Trophoblast cell (in vitro differentiated cells and primary cell): ENCODE measurements at places on chromosomes 3 and 15.

- no peak for DNase-seq
Measured at GRCh38 chr3:57274845-57275244, 17.6 kb downstream of the ASB14 start.

- no peak for DNase-seq
Measured at GRCh38 chr3:130772129-130772528, 25.5 kb upstream of the PIK3R4 start.

DNA sequence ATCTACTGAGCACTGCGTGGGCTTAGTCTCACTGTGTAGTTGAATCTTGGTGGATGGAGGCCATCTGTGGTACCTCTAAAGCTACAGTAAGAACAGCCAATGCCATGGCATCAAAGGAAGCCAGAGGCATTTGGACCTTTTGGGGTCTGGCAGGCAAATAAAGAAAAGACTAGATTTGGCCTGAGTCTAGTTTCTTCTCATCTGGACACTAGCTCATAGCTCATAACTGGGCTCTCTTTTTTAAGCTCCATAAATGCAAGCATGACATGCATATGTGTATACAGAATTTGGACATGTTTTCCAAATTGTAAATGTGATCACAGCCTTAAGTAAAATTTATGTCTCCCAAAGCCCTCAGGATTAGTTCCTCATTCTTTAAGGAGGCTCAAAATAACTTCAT, 107.5 kb downstream of the CNTN6 start:
- no peak for DNase-seq

- DNase-seq: no peak
Measured at GRCh38 chr3:175716446-175716845, 857.3 kb downstream of the NAALADL2 start.

DNA sequence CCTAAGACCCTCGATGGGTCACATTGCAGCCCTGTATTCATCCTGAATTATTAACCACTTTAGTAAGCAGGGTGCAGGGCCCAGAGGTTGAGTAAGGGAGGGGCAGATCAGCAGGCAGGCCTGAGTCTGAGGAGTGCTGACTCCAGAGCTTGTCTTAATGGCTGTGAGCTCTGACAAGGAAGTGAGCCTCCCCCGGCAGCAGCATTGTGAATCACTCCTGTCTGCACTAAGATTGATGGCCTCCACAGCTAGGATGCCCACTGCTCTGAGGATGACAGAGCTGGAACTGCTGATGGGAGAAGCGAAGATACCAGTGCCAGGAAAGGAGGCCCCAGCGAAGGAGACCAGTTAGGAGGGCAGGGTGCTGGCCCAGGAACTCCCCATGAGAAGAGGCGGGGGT, 46.5 kb upstream of the CCDC174 start:
- DNase-seq: no peak

DNA sequence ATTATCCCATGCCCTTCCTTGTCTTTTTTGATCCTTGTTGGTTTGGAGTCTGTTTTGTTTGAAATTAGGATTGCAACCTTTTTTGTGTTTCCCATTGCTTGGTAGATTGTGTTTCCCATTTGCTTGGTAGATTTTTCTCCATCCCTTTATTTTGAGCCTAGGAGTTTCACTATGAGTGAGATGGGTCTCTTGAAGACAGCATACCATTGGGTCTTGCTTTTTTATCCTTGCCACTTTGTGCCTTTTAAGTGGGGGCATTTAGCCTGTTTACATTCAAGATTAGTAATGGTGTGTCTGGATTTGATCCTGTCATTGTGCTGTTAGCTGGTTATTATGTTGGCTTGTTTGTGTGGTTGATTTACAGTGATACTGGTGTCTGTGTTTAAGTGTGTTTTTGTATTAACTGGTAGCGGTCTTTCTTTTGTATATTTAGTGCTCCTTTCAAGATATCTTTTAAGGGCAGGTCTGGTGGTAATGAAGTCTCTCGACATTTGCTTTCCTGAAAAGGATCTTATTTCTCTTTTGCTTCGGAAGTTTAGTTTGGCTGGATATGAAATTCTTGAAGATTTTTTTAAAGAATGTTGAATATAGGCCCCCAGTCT, 70.8 kb downstream of the AKAP13 start:
- no peak for DNase-seq

GRCh38 chr3:35705904-35706303, 66.6 kb downstream of the ARPP21 start:
- no peak for DNase-seq

- no peak for DNase-seq
Measured at GRCh38 chr3:171688002-171688401, 122.3 kb downstream of the PLD1 start.

DNA sequence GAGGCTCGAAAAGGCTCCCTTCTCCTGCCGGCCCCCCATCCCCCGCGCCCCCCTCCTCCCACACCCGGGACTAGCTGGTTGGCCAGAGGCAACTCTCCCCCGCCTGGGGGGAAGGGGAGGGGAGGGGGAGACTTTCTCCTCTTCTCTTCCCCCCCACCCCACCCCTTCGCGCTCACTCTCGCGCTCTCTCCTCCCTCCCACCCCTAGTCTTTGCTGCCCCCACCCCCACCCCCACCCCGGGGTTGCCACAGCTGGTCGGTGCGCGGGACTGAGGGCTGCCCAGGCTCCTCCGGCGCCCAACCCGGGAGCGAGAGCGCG, 710 bp downstream of the MECOM start:
- no peak for DNase-seq

DNA sequence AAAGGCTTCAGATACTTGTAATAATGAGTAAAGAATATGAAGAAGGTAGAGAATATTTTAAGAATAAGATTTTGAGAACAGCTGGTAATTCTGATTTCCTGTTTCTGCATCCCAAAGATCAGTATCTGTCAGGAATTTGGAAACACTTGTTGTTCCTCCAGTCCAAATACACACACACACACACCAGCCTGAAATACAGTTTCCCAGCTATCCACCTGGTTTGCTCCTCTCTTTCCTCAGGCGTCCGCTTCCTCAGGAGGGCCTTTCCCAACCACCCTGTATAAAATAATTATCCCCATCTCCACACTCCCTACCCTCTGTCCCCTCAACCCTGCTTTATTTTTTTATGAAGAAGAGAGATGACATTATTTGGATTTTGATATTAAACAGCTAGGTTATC, 2.0 kb upstream of the FSIP1 start:
- DNase-seq: no peak

DNA sequence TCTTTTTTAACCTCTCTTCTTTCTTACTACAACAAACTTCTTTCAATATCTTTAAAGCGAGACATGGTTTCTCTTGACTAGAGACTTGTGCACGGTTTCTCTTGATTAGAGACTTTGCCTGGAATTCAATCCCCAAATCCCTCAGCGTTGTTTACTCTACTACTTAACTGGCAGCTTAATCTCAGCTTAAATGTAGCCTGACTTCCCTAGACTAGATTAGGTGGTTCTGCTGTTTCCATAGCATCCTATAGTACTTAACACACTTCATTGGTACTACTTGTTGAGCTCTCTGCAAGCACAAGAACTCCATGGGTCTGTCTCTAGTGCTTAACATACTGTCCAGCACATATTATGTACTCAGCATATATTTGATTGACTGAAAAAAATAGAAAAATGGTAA, 168.2 kb upstream of the GPR149 start:
- no peak for DNase-seq

DNA sequence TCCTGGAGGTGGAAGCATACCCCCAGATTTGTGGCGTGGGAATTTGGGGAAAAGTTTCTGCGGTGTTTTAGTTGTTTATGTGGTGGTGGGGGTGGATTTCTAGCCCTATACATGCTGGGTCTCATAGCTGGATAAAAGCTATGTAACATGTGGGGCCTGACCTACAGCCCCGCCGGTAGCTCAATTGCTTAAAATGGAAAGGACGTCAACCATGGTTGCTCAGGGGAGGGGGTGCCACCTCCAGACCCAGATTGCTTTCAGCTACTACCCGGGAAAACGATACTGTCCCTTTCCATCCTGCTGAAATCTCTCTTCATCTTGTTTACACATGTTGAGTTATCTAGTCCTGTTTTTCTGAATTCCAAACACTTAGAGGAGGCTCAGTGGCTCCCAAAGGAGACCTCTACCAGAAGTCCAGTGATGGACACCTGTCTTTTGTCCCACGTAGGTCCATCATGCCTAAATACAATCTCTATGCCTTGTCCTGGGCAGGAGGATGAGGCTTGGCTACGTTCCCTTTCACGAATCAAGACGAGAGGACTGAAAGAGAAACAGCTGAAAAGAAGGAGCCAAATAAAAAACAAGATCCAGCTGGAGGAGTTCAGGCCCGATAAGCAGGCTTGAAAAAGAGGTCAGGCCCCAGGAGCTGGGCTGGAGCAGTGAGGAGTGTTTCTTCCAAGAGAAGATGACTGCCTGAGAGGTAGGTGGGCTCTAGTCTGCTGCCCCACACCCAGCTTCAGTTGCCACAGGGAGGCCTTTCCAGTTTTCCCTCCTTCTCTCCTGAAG, 72.1 kb upstream of the TPRG1 start:
- no peak for DNase-seq

- no peak for DNase-seq
Measured at GRCh38 chr15:83208367-83208661, 691 bp upstream of the HDGFL3 start.

- peak; percentile 49 for DNase-seq
Measured at GRCh38 chr3:5192571-5193365, 5.3 kb downstream of the EDEM1 start.

DNA sequence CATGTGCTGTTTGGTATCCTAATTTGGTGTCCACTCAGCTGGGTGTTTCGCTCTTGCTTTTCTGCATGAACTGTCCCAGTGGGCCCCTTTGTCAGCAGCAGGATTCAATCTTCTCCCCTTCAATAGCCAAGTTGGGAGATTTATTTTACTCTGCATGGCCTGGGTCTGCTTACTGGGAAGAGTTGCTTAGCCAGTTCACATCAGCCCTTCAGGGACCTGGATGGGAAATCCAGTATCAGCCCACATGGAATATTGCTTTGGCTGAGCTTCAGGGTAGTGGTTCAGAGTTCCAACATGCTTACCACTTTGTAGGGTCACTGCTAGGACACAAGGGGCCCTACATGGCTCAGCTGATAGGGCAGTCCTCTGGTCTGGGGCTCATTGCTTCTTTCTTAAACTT, 93.0 kb upstream of the BOC start:
- DNase-seq: no peak

DNA sequence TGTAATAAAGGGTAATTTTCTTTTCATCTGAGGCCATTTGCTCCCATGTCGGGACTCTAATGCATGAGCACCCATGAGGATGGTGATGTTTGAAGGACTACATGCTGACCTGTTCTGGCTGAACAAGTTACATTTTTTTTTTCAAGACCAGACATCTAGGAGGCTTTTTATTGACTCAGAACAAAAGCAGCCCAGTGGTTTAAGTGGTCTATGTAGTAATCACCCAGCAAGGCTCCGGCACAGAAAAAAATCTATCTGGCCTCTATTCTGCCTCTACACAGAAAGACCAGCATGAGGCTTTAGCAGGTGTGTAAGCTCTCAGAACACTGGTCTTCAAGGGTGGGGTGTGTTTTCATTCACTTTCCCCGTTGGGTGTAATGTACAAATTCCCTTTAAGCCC, 95.1 kb upstream of the ZBED2 start:
- DNase-seq: peak; percentile 16

- peak; percentile 48 for DNase-seq
Measured at GRCh38 chr3:43855674-43856299, 165.0 kb downstream of the ABHD5 start.

- no peak for DNase-seq
Measured at GRCh38 chr15:69624155-69624520, 171.5 kb downstream of the RPLP1 start.

DNA sequence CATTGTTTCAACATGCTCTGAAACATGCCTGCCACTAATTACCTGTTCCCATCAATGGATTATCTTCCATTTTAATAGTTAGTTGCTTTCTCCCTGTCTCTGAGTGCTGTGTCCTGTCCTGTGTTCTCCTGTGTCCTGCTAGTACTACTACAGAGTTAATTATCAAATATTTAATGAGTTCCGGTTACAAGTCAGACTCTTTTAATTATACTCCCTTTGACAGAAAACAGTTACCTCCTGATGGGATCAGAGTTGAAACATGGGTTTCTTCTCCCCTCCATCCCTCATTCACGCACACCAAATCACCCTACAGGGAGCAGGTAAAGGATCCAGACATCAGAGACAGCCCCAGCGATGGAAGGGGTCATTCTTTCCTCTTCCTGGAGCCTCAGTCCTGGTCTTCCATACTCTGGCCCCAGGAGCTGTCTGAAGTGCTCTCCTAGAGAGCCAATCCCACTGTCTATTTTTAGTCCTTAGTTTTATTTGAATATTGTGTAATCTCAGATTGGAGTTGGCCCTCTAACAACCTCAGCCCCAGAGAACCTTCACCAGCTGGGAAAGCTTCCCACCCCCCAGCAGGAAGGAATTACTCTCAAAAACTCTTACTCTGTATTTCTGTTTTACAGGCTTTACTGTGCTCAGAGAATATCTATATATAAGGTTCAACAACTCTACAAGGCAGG, 137.0 kb upstream of the C2CD4B start:
- no peak for DNase-seq

DNA sequence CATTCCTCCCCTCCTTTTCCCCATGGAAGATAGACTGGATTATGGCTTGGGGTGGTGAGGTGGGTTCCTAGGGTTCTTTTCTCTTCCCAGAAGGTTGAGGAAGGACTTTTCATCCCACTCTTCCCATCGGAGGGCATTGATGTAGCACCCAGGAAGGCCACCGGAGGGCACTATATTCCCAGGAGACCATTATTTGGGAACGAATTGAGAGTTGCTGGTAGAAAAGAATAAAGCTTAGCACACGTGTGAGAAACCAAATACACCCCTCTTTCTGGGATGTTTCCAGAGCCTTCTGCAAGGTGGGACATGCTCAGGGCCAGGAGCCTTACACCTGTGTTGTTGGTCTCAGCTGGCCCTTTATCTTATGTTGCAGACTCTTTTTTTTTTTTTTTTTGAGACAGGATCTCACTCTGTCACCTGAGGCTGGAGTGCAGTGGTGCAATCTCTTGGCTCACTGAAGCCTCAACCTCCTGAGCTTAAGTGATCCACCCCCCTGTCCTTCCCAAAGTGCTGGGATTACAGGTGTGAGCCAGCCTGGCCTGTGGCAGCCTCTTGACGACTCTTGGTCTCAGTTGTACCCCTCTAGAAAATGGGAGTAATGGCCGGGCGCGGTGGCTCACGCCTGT, 6.3 kb upstream of the CDC25A start:
- peak; percentile 53 for DNase-seq

- peak; percentile 43 for DNase-seq
Measured at GRCh38 chr15:89171136-89172072, 50.0 kb downstream of the RLBP1 start.

GRCh38 chr15:28914483-28915023, 28.8 kb downstream of the APBA2 start:
- no peak for DNase-seq

GRCh38 chr3:64203969-64204908, 21.0 kb downstream of the PRICKLE2 start:
- no peak for DNase-seq

GRCh38 chr3:110106805-110107204, 769.5 kb upstream of the DPPA4 start:
- DNase-seq: peak; percentile 1

DNA sequence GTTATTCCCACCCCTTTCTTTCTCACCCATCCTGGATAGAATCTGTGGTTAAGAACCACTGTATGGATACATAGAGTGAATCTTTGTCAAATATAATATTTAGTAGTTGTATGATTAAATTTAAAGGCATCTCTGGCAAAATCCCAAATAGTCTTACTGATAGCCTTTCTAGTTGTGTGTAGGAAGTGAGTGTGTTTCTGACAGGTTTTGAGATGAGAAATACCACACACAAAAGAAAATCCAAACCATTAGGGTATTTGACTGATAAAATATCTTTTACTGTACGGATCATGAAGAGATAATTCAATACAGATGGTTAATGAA, 44.7 kb upstream of the PLCL2 start:
- DNase-seq: no peak

- no peak for DNase-seq
Measured at GRCh38 chr3:196120291-196120951, 38.5 kb upstream of the TFRC start.

GRCh38 chr3:16633948-16634347, 28.7 kb upstream of the DAZL start:
- DNase-seq: no peak
